ENCODE measurements at places on chromosomes 2 and 18.

GRCh38 chr2:117108741-117109267 lies 705.7 kb upstream of the DDX18 start:
- DNase-seq = no peak

- DNase-seq = peak; percentile 11
Observed at GRCh38 chr18:64171576-64171975, 22.7 kb upstream of the LINC00305 start.

DNA sequence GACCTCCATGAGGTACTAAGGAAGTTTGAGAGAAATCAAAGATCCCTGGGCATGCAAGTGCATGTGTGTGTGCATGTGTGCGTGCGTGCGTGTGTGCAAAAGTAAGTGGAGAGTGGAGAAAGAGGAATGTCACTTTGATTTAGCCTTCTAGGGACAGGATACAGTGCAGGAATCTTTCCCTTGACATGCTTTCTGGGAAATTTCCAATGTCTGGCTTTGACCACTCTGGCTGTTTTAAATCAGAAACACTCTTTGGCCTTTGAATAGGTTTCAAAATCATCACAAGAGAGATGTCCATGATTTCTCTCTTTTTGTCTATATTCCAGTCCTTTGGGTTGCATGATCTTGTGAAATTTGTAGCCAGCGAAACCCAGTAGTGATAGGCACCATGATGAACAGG lies 162.0 kb downstream of the ALK start:
- DNase-seq = no peak

DNA sequence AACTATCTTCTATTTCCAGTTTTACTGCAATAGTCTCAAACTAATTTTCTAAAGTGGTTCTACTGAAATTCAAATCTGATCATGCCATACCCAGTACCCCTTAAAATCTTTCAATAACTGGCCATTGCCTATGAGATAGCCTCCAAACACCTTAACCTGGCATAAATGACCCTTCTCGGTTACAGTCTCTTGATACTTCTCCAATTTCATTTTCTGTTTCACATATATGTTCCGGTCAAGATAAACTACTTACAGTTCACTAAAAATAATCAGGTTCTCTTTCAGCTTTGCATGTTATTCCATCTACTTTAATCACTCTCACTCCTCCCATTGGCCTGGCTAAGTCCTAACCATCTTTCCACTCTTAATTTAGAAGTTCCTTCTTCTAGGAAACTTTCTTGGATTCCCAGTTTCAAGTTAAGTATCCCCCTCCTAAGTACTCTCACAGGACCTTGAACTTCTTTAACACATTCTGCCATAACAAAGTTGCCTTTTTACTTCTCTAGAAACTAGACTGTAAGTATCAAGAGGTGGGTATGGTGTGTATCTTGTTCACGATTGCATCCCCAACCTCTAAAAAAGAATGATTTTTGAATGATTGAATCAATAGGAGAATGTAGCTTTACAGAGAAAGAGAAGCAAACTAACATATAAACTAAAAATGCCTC lies 110.2 kb upstream of the RBBP8 start:
- no peak for DNase-seq

DNA sequence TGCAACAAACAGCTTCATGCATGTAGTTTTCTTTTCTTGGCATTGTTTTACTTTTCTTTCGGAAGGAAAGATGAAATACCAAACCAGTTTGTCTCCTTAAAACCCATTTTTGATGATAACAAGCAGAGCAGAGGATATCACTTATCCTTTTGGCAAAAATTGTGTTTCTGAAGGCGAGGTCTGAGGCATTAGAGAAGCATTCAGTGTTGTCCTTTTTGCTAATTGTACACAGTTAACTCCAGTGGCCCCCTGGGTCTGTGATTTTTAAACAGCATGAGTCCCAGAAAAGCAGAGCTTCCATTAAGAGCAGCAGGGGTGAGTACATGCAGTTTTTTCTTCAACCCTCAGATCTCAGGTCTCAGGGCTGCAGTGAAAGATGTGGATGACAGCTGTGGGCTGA lies 41.3 kb downstream of the TTC39C start:
- DNase-seq = no peak

DNA sequence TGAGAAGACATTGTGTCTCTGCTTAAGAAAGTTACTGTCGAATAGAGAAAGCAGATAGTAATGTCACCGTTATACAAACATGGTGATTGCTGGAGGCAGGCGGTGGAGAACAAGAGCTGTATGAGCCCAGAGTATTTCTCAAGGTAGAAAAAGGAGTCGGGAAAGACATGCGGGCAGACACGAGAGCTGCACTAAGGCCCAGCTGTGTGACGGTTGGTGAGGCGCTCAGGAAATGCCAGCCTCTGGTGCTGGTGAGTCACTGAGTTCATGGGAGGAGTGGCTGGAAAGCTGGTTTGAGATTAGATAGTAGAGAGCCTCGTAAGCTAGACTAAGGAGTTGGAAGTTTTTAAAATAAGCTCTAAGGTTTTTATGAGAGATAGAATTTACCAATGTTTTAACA lies 390.9 kb upstream of the TRIB2 start:
- DNase-seq = peak; percentile 66

GRCh38 chr2:98924038-98924830 lies 11.8 kb downstream of the CRACDL start:
- no peak for DNase-seq

DNA sequence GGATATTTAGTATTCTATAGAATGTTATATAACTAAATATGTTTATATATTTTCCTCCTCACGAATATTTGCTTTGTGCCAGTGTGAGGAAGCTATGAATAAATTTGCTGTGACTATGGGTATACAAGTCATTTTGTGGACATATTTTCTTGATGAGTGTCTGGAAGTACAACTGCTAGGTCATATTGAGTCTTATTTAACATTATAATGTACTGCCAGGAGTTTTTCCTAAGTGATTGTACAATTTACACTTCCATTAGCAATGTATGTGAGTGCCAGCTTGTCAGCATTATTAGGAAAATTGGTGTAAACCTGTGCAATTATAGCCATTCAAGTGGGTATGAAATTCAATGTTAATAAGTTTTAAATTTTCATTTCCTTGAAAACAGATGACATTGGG lies 1328.9 kb upstream of the TMEFF2 start:
- peak; percentile 29 for DNase-seq

DNA sequence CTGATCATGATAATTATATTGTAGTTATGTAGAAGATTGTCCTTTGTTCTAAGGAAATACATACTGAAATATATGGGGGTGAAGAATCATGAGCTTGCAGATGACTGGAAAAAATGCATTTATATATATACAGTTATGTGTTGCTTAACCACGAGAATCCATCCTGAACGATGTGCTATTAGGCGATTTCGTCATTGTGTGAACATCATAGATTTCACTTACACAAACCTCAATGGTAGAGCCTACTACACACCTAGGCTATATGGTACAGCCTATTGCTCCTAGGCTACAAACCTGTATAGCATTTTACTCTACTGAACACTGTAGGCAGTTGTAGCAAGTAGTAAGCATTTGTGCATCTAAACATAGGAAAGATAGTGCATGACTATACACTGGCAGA lies 2.6 kb upstream of the ACAA2 start:
- DNase-seq = no peak

DNA sequence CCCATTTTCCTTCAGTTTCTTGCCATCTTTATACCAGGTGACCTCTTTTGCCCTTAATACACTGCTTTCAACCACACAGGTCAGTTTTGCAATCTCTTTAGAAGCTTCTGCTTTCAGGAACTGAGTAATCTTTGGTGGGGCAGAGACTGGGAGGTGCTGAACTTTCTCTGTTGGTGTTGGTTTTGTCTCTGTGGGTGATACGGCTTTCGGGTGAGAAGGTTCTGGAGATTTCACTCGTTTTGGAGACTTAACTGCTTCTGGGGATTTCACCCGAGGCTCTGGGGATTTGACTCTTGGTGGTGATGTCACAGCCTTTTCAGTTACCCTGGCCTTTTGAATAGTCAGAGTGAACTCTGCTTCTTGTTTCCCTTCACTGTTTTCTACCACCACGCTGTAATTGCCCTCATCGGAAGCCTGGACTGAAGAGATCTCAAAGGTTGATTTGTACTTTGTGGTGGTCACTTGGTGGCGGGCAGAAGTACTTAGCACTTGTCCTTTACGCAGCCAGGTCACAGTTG lies 50.4 kb downstream of the PLEKHA3 start:
- no peak for DNase-seq

- peak; percentile 36 for DNase-seq
Observed at GRCh38 chr2:202140522-202141252, 67.6 kb downstream of the KIAA2012 start.

- DNase-seq = peak; percentile 18
Observed at GRCh38 chr2:236928380-236929037, 157.2 kb upstream of the COPS8 start.

DNA sequence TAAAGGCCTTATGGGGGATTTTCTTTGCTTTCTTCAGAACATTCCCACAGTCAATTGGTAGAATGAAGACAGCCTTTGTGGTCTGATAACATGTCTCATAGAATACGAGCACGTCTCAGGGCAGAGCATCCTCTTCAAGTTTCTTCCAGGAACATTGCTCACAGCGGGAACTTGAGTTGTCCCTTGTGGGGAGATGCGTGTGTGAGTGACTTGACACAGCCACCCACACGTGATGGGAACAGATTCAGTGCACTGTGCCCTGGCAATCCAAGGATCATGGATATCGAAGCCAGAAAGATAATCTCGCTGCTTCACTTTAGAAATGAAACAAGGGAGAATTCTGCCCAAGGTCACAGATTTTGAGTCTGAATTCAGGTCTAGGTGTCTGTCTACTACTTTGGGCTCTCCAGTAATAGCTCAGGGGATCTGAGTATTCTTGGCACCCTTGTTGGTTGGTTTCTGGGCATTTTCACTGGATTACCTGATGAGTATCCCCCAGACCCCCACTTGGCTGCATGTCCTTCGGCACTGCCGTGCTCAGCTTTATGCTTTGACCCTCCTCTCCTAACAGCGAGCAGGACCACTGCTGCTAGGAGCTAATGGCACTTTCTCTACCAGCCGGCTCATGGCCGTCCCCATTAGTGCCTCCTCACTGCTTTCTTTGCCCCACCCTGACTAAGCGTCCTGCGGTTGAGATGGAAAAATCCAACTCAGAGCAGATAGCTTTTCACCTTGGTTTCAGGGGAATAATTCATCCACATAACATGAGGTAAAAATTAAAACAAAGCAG lies 75.9 kb upstream of the FOSL2 start:
- no peak for DNase-seq

- DNase-seq = no peak
Observed at GRCh38 chr2:38978296-38978903, 88.7 kb downstream of the ARHGEF33 start.

DNA sequence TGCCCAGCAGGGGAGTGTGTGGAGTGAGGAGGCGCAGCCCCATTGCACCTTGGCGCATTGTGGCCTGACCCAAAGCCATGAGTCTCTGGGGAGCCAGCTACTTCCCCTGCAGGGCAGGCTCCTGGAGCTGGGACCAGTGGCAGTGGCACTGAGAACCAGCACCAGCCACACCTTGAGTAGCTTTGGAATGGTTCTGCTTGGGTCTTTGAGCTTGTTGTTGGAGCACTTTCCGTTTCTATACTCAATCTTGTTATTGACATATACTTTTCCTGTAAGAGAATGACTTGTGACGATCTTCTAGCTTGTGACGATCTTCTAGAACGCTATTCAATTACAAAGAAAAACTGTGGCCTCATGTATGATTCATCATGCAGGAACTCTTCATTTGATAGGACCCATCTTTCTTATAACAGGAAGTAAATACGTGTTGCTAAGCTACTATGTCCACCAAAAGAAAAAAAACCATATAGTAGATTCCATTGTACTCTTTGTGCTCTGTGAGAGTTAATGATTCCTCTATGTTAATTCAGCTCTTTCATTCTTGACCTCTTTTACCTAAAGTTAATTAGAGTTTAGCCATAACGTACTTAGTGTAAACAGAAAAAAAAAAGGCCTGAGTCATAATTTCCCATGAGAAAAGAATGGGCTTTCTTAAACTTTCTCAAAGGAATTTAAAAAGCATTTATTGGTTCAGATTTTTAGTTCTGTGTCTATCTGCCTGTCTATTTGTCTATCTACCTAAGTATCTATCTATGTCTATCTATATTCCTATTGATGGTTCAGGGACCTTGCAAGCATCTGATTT lies 113.1 kb downstream of the GATA6 start:
- DNase-seq = peak; percentile 96

GRCh38 chr2:14673351-14673875 lies 40.9 kb downstream of the LRATD1 start:
- peak; percentile 51 for DNase-seq

GRCh38 chr2:8300905-8301304 lies 381.0 kb upstream of the ID2 start:
- no peak for DNase-seq

DNA sequence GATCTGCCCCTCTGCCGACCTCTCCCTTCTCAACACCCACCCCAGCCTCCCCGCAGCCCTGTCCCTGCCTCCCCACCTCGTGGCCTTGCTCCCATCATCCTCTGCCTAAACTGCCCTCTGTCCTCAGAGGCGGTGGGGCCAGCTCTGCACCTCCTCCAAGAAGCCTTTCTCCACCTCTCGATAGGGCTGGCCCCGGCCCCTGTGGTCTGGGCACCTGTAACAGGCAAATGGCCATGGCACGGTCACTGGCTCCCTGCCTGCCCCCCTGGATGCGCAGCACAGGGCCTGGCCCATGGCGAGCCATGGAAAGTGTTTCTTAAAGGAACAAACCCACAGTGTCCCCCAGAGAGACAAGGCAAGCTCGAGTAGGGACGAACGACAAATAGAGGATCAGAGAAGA lies 42.0 kb downstream of the MYO7B start:
- DNase-seq = no peak

DNA sequence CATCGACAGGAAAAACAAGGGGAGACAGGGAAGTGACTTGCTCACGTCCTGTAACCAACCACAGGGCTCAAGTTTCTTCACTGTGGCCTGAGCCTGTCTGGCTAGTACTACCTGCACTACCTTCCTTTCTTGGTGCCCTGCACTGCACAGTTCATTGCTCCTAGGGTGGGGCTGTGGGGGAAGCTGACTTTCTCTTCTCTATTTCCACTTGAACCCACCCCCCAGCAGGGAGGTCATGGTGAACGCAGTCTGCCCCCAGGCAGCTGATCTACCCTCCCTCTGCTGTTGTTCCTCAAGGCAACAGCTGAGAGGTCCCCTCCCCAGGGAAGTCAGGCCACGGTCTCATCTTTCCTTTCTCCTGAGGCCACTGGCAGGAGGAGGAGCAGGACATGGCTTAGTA lies 532.1 kb downstream of the SOX11 start:
- DNase-seq = no peak

DNA sequence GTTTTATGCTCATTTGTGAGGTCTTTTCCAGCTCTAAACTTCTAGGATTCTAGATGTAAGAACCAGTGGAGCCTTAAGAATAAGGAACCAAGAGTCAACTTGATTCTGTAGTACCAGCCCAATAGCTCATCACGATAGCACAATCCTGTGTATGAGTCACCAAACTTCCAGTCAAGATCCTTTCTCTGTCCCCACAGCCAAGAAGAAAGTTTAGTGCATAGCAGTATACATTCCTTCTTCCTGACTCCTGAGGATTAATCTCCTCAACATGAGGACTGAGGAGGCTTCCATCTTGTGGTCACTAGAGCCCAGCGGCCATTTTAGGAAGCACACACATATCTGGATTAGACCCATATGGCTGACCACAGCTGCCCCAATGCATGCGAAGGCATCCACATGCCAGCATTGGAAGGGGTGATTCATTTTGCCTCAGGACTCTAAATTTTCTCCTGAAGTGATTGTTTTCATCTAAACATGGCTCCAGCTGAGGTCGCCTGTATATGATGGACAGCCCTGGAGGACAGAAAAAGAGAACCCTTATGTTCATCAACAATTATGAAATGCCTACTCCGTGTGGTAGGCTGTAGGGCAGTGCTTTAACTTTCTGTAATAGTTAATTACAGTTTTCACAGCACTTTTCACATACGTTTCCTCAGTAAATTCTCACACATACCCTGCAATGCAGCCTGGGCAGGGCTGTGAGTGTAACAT lies 53.5 kb downstream of the RASGRP3 start:
- peak; percentile 89 for DNase-seq

GRCh38 chr2:7570247-7570646 lies 653.0 kb downstream of the RNF144A start:
- no peak for DNase-seq

Data from astrocyte of the spinal cord (primary cell).